ENCODE measurements at places on chromosomes 16 and 17. TPM values are rescaled to one million over a fixed set of nuclear protein-coding genes. Genes with fewer than 3 reads are reported as not detected.

The DCXR gene
- total RNA-seq: 120 TPM

- DNase-seq: no peak
Measured at GRCh38 chr17:47707056-47707804, 13.3 kb downstream of the TBKBP1 start.

GRCh38 chr17:48617471-48618255, 2.6 kb upstream of the HOXB8 start:
- no peak for DNase-seq

GRCh38 chr17:79413611-79414010, 197.2 kb downstream of the RBFOX3 start:
- no peak for DNase-seq
